ENCODE measurements at places on chromosomes 6 and 20.

- DNase-seq = peak; percentile 58
Observed at GRCh38 chr6:26065952-26066380, 21.3 kb upstream of the HFE start.

GRCh38 chr6:39829331-39829730, 37.2 kb downstream of the DAAM2 start:
- DNase-seq = no peak

- DNase-seq = no peak
Observed at GRCh38 chr6:20068421-20068988, 143.8 kb downstream of the MBOAT1 start.

DNA sequence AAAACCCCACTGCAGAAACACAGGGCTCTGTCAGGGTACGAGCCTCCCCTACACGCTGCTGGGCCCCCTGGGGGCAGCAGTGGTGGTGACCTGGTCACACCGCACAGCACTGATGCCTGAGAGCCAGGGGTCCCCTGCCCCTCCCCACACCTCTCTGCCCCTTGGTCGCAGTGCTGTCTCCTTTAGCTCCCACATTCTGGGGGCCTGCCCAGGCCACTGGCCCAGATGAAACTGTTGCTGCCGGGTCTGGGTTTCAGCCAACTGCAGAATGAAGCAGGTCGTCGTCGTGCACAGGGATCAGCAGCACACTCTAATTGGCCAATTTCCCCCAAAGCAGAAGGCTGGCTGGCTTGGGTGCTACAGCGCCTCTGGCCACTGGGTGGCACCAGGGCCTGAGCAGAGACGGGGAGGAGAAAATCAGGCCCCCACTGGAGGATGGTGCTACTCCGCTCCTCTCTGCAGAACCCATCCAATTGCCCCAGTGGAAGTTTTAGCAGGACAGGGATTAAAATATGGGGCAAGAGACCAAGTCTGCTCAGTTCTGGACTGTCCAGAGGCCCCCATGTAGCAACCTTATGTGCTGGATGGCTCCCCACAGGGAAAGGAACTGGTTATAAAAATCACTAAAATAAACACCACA, 26.1 kb downstream of the DIDO1 start:
- DNase-seq = peak; percentile 75

DNA sequence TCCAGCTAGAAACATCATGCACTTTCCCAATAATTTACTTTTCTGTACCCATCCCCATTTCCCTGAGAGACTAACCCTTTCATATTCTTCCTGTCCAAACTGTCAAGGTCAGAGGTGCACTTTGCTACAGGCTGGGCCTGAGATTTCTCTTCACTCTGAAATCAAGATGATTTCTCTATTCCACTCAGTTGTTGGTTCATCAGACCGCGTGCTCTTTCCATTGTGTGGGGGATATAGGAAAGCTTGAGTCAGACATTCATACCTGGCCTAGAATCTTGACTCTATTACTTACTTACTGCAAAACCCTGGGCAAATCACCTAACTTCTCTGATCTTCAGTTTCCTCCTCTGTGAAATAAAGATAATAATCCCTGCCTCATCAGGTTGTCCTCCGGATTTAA, 4.7 kb upstream of the ZDHHC14 start:
- DNase-seq = no peak

DNA sequence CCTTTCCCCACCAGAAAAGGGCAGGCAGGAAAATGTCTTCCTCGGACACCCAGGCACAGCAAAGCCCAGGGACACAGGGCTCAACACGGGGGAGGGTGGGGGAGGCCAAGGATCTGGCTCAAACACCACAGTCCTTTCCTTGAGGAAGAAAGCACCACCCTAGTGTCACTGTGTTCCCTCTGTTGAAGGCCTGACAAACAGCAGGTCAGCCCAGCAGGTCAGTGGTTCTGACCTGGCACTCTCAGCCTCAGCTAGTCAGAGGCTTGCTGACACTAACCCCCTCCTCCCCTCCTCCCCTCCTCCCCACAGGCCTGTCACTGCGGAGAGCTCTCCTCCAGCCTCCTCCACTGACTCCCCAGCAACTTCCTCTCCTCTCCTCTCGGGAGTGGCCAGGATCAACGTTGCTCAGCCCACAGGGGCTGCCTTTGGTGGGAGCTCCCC, 239.6 kb downstream of the LRFN2 start:
- no peak for DNase-seq

- peak; percentile 26 for DNase-seq
Observed at GRCh38 chr6:2186516-2186915, 58.9 kb downstream of the GMDS start.

DNA sequence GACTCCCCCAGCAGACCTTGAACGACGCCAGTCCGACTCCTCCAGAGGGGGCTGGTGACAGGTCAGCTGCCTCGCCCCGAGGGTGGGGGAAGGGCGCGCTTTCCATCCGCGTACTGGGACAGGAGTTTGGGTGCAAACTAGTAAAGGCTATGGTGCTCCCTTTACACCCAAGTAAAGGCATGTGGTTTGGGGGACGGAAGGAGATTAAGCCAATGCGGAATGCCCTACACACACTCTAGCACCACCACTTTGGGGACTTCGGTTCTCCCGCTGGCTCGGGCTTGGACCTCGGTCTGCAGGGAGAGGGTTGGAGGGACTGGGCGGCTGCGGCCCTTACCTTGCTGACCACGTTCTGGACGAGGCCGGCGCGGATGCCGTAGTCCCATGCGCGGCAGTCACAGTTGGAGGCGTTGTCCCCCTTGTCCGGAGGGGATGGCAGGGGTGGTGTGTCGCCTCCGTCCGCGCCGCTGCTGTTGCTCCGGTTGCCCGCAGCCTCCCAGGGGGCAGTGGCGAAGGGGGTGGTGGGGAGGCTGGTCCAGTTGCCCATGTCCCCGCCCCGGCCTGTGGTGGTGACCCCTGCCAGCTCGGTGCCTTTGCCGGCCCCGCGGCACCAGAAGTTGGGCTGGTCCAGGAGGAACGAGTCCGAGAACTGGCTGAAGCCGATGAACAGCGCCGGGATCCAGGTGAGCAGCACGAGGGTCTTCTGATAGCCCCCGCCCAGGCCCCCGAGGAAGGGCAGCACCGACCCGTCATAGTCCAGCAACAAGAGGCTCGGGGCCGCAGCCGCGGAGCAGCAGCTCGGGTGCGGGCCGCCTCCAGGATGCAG, 1.1 kb downstream of the SLC22A23 start:
- peak; percentile 20 for DNase-seq
